ENCODE measurements at places on chromosomes 3 and 15.

- no peak for DNase-seq
Measured at GRCh38 chr3:185521349-185522138, 22.7 kb upstream of the TMEM41A start.

DNA sequence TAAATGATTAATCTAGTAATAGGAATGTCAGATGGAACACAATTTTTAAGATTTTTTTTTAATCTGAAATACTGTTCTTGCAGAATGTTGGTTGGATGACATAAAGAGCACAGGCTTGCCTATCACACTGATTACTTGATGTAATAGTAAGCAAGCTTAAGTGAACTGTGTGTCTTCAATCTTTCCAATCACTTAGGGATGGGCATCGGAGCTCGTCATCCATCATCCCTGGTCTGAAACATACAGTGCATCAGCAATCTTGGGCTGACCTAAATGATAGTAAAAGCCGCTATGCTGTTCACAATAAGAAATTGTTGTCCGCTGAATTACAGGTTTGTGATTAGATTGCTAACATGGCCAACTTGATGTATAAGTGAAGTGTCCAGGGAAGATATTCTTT is 195.8 kb downstream of the WDR72 start:
- DNase-seq: no peak

DNA sequence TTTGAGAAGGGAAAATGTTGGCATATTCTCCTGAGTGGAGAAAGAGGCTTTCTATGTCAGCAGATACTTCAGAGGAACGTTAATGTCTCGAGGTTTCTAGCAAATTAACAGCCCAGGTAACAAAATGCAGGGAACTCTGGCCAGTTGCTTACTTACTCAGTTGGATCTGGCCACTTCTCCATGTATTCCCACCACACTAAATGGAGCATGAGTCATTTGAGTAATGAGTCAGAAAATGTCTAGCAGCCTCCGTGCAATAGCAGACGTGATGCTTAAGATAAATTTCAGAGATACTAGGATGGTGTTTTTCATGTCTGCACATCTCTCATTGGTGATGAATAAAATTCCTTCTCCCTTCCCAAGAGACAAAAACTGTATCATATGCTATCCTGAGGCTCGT is 671.5 kb downstream of the FHIT start:
- DNase-seq: no peak

DNA sequence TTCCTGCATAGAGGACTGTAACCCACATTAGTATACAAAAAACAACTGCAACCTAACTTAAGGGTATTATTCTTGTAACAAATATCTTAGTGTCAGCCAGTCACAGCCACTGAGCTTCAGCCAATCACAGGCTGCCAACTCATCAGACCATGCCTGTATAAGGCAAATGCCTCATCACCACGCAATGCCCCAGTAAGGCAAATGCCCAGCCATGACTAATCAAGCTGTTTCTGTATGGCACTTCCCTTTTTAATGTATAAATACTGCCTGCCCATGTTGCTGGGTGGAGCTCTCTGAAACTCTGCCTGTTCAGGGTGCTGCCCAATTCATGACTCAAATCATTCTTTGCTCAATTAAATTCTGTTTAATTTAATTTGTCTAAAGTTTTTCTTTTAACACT is 18.4 kb upstream of the GABRA5 start:
- no peak for DNase-seq

- no peak for DNase-seq
Measured at GRCh38 chr3:134344560-134344959, 29.7 kb downstream of the AMOTL2 start.

GRCh38 chr3:62109534-62109933 is 263.8 kb downstream of the FEZF2 start:
- DNase-seq: no peak

DNA sequence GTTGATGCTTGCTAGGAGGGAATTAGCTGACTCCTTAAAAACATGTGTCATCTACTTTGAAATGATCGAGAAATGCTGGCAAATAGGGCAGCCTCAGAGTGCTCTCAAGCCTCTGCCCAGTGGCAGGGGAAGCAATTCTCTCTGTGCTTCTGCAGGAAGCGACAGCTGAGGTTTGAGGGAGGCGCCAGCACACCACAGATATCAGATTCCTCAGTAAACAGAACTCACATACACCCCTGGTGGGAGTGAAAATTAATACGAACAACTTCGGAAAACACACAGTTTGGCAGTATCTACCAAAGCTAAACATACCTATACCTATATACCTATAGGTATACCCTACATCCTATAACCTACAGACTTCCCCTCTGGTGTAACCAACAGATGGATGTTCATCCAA is 61.3 kb downstream of the NSMCE3 start:
- no peak for DNase-seq

DNA sequence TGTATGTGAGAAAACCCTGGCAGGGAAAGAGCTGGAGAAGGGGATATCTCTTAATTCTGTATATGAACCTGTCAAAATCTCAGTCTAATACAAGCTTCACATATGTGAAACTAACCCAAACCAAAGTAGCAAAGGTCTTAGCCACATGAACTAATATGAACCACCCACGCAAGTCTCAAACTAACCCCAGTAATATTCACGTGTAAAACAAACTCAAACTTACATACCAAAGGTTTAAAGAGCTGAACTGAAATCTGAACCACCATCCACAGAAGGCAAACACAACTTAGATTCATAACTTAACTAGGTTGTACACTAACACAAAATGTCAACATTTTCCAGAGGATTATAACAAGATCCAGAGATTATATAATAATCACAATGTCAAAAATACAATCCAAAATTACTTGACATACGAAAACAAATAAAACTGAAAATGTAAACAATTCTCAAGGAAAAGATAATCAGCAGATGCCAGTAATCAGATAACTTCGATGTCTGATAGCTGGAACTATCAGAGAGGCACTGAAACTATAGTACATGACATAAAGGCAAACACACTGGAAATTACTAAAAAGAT is 64.1 kb downstream of the VPS13C start:
- DNase-seq: no peak

- no peak for DNase-seq
Measured at GRCh38 chr3:26058901-26059321, 269.0 kb downstream of the OXSM start.

DNA sequence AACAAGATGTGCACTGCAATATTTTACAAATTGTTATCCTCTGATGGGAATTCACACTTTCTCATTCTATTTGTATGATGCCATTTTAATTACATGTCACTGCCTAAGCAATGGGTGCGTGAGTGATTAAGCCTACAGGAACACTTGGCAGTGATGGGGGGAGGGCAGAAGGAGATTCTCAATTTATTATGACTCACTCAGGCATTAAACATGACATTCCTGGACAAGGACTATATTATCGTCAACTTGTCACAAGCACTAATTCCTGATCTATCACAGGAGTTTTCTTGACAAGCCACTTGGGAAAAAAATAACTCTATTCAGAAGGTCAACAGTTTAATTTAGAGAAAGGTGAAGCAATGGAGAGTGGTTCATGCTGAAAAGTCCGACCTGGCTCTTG is 556.8 kb downstream of the NSUN3 start:
- DNase-seq: no peak

GRCh38 chr3:183502237-183503181 is 53.0 kb downstream of the KLHL6 start:
- DNase-seq: no peak

DNA sequence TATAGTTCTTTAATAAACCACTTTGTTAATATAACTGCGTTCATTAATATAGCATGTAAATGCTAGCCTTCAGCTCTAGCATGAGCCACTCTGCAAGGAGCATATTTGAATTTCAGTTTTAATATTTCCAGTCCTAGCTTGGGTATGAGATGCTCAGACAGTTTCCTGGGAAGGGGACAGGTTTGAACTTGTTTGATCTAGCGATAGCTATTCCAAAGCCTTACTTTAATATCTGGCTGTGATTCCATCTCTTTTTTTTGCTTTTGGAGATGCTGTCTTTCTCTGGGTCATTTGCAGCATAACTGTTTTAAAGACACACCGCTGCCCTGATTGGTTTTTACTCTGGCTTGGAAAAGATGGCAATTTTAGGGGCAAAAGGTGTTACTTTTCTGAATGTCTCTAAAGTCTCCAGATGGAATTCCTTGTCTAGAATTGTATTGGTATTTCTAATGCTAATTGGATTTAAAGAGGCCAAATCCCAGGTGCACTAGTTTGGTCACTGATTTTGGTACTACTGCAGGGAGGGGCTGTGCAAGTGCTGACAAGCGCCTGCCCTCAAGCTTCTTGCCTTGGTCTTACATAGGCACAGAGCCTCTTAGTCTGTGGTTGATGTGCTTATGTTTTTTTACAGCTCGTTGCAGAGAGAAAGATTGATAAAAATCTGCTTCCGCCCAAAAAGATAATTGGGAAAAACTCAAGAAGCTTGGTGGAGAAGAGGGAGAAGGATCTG is 2.8 kb downstream of the NISCH start:
- DNase-seq: no peak

DNA sequence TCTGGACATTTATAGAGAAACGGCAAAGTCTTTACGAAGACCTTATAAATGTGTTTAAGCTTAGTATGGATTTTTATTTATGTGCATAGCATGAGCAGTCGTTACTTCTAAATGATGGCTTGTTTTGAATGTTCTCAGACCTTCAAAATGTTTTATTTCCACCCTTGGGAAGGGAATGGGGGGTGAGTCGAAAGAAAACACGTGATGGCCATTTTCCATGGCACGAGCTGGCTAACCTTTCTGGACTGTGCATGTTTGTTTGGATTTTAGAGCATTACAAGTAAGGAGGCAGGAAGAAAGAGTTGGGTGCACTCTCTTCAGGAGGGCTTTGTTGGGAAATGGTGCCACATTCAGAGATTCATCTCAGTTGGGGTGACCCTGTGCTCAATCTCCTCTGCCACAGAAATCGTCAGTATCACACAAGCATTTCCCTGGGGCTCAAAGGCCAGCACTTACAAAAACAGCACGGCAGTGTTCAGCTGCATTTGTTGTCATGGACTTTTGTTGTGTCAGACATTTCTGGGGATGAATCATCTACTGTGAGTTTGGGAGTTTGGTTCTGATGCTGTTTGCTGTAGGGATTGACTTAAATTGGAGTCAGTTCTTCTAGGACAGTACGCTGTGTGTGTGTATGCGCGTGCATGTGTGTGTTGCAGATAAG is 52.3 kb upstream of the ADAMTS9 start:
- no peak for DNase-seq

DNA sequence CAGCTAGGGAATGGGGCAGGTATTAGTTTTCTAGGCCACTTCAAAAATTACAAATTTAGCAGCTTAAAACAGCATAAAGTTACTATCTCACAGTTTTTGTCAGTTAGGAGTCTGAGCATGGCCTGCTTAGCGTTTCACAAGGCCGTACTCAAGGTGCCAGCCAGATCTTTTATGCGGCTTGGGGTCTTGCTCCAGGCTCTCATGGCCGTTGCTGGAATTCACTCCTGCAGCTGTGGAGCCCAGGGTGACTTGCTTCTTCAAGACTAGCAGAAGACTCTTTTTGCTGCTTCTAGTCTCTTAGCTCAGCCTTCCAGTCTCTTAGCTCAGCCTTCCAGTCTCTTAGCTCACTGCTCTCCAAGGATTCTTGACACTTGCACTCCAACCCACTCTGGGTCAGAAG is 242.1 kb upstream of the CTDSPL start:
- no peak for DNase-seq

GRCh38 chr15:95302809-95303208 is 1027.7 kb upstream of the NR2F2 start:
- no peak for DNase-seq

GRCh38 chr3:113590983-113591382 is 58.6 kb downstream of the SIDT1 start:
- no peak for DNase-seq

GRCh38 chr3:69926385-69926784 is 73.1 kb upstream of the SAMMSON start:
- no peak for DNase-seq

- DNase-seq: no peak
Measured at GRCh38 chr3:76561494-76562236, 478.2 kb upstream of the ROBO2 start.

GRCh38 chr3:51391566-51392354 is 675 bp downstream of the RBM15B start:
- DNase-seq: no peak

GRCh38 chr3:50336452-50337174 is 4.0 kb downstream of the RASSF1 start:
- no peak for DNase-seq

DNA sequence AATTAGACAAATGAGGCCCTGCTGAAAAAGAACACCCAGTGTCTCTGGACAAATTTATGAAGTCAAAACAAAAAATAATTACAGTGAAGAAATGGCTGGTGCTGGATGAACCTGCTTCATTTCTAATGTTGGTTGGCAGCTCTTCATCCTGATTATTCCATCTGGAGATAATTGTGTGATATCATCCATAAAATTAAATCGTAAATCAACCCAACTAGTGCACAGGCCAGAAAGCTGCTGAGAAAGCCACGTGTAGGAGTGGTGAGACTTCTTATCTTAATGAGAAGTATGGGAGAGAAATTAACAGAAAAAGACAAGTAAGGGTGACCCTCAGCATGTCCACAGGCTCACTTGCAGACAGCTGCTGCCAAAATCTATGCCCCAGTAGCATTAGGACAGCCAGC is 465.2 kb upstream of the TGFBR2 start:
- no peak for DNase-seq

DNA sequence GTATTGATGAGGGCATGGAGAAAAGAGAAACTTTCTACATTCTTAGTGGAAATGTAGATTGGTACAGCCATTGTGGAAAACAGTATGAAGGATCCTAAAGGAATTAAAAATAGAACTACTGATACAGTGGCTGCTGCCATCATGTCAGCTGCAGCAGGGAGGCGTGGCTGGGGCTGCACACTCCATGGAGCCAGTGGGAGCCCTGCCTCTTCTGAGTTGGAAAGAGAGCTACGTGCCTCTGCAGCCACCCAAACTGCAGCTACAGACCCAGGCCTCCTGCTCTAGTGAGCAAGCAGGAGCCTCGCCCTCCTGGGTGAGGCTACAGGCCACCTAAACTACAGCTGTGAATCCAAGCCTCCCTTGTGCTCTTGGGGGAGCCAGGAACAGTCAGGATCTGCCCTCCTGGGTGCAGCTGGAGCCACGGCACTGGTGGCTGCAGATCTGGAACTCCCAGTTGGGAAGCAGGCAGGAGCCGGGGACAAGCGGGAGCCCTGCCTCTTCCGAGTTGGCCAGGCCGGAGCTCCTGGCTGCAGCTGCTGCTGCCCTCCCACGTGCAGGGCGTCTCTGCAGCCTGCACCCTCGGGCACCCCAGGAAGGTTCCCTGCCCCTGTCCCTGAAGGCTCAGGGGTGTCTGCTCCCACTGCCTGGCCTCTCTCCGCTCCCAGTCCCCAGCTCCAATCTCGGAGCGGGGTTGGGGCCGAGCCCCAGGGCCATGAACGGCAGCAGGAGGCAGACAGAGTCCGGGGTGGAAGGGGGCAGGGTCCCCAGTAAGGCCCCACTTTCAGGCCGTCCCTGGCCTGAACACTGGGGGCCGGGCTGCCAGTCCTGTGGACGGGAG is 64.5 kb downstream of the THBS1 start:
- DNase-seq: no peak
